DND-41 (cell line): ENCODE measurements at places on chromosomes 6 and 20.
A peak's percentile ranks its signal among the peaks of the same experiment; 100 is the strongest.

GRCh38 chr6:13436399-13437217, 50.8 kb downstream of the GFOD1 start:
- H3K27ac ChIP-seq = no peak overlapping the region
- H3K4me3 ChIP-seq = no peak overlapping the region
- no peaks in the 10 kb centered on the region for H3K4me1 ChIP-seq
- no peaks in the 10 kb centered on the region for H3K36me3 ChIP-seq

GRCh38 chr6:18536591-18537055, 149.5 kb downstream of the RNF144B start:
- no peak for DNase-seq
- no peaks in the 10 kb centered on the region for H3K4me1 ChIP-seq
- no peaks in the 10 kb centered on the region for H3K36me3 ChIP-seq
- H3K27me3 ChIP-seq = no peaks in the 10 kb centered on the region
- no peak overlapping the region for H3K27ac ChIP-seq

DNA sequence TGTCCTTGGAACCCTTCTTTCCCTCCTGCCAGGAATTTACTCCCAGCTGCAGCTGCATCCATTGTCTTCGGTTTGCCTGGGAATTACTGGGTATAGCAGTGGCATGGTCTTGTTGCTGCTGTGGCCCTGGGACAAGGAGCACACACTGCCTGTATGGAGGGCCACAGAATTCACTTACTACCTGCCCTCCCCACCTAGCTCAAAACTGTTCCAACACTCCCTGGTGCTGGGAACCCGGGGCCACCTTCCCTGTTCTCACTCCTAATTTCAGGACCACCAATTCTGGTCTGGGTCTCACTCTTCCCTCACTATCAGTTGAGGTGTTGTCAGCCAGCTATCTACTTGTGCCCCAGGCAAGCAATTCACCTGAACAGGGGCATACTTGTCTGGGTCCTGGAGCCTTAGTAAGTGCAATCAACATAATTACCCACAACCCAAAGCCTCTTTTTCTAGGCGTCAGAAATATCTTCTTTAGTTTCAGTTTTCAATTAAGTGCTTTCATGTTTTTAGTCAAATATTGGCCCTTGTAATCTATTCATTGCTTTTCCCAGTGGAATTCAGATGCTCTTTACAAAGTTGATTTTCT, 47.2 kb downstream of the METTL24 start:
- H3K4me1 ChIP-seq = no peaks in the 10 kb centered on the region
- H3K36me3 ChIP-seq = no peaks in the 10 kb centered on the region
- no peaks in the 10 kb centered on the region for H3K27me3 ChIP-seq

DNA sequence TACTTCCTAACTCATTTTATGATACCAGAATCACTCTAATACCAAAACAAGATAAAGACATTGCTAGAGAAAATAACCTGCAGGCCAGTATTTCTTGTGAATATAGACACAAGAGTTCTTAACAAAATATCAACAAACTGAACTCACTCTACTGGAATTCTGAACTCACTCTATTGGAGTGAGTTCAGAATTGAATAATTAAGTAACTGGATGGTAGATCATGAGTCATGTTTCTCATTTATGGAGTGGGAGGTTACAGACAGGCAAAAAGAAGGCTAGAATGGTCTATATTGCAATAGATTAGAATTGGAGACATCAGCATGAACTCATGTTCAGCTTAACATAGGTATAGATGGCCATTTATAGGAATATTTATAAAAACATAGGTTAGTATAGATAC, 26.6 kb upstream of the C6orf58 start:
- no peak for DNase-seq
- no peaks in the 10 kb centered on the region for H3K27me3 ChIP-seq
- H3K4me1 ChIP-seq = no peaks in the 10 kb centered on the region
- no peaks in the 10 kb centered on the region for H3K36me3 ChIP-seq
- H3K27ac ChIP-seq = no peak overlapping the region
- no peak overlapping the region for H3K4me3 ChIP-seq

- 0 out of 2 replicates have a peak overlapping the region, but pooled peaks have one; percentile 20 for H3K27ac ChIP-seq
- H3K4me3 ChIP-seq = no peak overlapping the region
- peaks cover 15% of the 10 kb centered on the region for H3K4me1 ChIP-seq
- H3K36me3 ChIP-seq = no peaks in the 10 kb centered on the region
Measured at GRCh38 chr20:62824476-62825332, 7.9 kb downstream of the COL9A3 start.
